K562 (cell line): ENCODE measurements at places on chromosomes 16 and 17.

- DNase-seq = peak; percentile 29
Measured at GRCh38 chr17:410543-411401, 58.2 kb upstream of the RPH3AL start.

- no peak for DNase-seq
Measured at GRCh38 chr16:1348441-1348840, 3.2 kb downstream of the TSR3 start.

DNA sequence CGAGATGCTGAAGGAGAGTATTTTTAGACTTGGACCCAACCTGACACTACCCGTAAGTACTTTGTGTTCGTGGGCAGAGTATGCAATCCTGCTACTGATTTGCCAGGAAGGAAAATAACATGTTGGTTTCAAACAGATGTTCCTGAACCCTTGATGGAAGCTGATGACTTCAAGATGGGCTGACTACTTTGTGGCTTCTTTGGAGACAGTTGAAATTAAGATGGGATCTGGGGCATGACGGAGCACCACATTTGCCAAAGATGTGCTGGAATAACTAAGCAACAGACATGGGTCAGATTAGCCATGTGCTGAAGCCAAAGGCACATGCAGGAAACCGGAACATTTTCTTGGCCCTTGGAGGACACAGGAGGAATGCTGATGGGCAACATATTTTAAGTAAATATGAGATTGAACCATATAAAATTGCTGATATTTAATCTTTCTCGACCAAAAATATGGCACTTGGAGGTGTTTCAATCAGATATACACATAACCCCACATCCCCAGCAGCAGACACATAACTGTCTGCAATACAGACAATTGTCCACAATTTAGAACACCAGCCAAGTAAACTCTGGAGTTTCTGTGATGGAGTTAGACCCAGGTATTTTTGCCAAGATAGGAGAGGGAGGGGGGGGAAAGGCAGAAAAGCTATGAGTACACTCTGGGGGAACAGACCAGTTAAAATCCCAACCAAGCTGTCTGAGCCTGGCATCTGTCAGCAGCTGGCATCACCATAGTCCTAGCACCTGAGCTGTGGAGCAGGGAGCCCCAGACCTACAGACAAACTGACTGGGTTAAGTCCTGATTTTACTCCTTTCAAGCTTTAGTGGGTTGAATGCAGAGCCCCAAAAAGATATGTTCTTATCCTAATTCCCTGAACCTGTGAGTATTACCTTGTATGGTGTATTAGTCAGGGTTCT, 329.4 kb upstream of the CDH5 start:
- DNase-seq = no peak

GRCh38 chr17:64993867-64994266, 62.7 kb downstream of the GNA13 start:
- no peak for DNase-seq
